ENCODE measurements at places on chromosomes 3 and 15.

GRCh38 chr3:10531031-10531430, 25.6 kb upstream of the ATP2B2 start:
- DNase-seq, result peak; percentile 11

GRCh38 chr15:57090496-57090859, 172.0 kb downstream of the TCF12 start:
- DNase-seq, result no peak

- DNase-seq, result no peak
These were observed 75.0 kb downstream of the CORO2B start for GRCh38 chr15:68653801-68654200.

DNA sequence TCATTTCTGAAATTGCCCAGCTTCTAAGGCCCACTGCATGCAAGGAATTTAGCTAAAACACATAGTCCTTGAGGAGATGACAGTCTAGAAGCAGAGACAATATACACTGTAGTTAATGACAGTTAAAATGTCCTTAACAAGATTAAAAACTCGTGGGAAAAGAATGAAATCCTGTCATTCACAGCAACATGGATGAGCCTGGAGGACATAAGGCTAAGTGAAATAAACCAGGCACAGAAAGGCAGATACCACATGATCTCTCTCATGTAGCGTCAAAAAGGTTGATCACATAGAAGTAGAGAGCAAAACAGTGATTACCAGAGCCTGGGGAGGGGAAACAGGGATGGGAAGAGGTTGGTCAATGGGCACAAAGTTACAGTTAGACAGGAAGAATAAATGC, 36.3 kb upstream of the GOLGA8J start:
- no peak for DNase-seq

GRCh38 chr3:67123914-67124313, 125.8 kb downstream of the KBTBD8 start:
- DNase-seq, result no peak

- no peak for DNase-seq
These were observed 311.2 kb upstream of the NAALADL2 start for GRCh38 chr3:174547801-174548435.

DNA sequence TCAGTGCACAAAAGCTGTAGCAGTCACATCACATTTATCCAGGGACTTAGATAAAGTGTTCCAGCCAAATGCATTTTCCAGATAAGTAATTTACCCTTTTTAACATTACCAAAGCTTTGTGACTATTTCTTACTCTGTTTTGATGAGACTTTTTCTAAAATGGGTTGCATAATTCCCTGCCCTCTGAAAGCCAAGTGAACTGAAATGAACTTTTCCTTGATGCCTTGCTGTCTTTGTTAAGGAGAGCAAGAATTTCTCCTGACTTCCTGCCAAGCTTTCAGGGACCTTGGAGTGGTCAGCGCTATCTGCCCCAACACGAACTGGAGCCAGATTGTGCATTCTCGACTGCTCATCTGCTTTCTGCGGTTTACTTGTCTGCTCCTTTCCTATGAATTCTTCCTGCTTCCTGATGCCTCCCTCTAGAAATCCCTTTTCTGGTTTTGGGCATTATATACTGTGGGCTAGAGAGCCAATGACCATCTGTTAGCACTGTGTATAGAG, 34.8 kb downstream of the EIF4E3 start:
- no peak for DNase-seq

DNA sequence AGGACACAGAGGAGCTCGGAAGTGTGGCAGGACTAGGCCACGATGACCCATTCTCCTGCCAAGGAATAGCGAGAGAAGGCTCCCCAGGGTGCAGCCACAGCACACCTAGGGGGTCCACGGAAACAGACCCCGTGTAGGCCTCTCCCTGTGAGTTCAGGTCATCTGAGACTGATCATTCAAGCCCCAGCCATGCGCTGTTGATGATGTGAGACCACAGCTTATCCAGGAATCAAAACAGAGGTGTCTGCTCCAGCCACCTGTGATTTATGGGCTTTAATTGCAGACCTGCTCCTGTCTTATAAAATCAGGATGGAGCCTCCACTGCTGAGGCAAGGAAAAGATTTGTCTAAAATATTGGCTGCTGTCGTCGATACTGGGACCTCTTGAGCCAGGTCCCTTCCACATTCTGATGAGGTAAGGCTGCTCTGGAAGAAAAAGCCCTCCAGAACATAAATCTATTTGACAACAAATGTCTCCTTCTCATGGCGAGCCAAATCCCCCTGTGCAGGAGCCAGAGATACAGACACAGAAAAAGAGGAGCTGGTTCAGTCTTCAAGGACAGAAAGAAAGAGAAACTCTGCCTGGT, 186.7 kb downstream of the TJP1 start:
- DNase-seq, result no peak

GRCh38 chr3:107989661-107990060, 101.2 kb downstream of the CD47 start:
- DNase-seq, result no peak

DNA sequence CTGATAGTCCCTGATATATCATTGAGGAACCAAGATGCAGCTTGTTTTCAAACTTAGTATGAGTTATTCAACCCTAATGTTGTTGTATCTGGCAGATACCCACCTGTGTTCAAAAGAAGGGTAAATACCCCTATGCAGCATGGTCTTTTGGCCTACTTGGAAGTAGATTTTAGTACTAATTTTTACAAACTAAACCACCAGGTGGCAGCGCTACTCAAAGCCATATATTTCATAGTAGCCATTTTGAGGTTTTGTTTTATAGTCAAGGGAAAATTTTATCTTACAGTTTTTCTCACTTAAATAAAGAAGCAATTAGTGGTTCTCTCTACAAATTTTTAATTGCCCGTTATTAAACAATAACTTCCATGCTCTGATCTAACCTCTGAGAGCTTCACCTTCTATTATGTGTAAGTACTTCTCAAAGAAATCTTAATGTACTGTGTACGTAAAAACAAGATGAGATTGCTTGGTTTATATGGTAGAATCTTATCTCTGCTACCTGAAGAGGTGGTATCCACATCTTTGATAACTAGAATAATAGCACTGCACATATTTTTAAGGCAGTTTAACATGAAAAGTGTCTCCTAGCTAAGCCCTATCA, 31.5 kb upstream of the MLF1 start:
- DNase-seq, result no peak

DNA sequence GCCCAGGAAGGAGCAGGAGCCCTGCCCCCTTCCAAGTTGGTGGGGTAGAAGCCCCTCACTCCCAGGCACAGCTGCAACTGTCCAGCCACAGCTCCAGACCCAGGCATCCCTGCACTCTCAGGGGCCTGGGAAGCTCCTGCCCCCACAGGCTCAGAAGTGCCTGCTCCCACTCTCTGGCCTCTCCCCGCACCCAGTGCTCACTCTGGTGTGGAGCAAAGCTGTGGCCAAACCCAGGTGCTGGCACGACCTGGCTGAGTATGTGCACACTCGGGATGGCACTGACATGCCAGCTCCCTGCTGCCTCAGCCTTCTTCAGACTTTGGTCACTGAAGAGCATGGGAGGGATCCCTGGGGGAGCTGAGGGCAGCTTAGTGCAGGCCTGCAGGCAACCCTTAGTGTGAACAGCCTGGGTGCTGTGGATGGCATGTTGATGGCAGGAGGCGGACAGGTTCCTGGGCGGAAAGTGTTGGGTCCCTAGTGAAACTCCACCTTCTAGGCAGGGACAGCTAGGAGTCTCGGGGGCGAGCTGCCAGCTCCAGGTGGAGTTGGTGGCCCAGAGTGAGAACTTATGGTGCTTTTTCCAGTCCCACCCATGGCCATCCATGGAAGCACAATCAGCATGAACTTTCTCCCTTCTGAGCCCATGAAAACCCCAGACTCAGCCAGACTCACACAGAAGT, 489.2 kb upstream of the ROBO2 start:
- DNase-seq, result no peak

DNA sequence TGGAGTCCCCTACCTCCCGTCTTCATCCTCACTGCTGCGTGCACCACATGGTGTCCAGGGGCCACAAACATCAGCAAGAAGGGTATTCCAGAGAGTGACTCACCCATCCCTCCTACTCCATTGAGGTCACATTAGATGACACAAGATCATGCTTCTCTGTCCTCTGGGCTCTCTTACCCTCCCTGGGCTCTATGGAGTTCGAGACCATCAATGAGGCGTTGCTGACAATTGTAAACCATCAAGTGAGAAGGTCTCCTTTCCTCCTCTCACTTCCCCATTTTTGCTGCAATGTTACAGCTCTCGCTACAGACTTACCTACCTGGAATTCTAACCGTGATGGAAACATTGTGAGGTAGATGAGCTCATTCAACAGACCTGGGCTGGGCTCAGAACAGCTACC, 51.7 kb downstream of the HMCES start:
- no peak for DNase-seq

DNA sequence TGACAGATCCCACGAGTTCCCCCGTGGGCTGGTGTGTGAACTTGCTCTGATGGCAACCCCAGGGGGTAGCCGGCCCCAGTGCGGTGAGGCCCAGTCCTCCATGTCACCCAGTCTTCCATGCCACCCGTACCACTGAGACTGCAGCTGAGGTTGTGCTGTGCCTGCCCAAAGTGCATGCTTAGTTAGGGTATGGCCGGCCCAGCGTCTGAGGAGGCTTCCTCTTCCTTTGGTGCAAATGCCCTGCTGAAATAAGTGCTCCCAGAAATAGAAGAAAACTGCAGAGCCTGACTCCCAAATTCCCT, 31.5 kb downstream of the MGLL start:
- DNase-seq, result no peak

DNA sequence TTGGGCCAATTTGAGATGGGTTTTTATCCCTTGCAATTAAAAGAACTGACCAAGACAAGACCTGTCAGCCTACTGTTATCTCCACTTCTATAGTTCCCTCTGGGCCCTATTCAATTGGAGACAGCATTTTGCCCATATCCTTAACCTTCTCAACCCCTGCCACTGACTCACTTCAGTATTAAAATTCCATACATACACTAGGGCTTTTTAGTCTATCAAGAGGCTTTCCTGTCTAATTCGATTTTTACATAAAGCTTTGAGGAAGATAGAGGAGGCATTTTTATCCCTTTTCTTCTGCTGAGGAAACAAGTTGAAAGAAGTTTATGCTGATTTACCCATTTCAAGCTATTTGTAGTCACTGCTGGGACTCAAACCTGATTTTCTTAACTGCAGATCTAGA, 51.1 kb downstream of the GTF2E1 start:
- no peak for DNase-seq

DNA sequence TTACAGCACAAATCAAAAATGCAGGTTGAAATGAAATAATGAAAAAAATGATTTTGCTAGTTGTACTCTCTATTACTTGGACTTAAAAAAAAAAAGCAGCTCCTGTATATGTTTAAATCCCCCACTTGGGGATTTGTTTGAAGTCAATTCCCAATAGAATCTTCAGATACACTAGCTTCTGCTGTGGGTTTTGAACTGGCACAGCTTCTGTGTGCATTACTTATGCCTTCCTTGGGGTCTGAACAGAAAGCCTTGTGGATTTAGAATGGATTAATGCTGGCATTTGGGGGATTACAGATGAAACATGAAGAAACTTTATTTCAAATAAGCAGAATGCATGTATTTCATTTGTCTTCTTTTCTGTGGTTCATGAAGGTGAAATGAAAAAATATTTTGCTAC, 513.2 kb upstream of the TBL1XR1 start:
- DNase-seq, result no peak

- no peak for DNase-seq
These were observed 3.8 kb upstream of the LMOD3 start for GRCh38 chr3:69126216-69126615.

DNA sequence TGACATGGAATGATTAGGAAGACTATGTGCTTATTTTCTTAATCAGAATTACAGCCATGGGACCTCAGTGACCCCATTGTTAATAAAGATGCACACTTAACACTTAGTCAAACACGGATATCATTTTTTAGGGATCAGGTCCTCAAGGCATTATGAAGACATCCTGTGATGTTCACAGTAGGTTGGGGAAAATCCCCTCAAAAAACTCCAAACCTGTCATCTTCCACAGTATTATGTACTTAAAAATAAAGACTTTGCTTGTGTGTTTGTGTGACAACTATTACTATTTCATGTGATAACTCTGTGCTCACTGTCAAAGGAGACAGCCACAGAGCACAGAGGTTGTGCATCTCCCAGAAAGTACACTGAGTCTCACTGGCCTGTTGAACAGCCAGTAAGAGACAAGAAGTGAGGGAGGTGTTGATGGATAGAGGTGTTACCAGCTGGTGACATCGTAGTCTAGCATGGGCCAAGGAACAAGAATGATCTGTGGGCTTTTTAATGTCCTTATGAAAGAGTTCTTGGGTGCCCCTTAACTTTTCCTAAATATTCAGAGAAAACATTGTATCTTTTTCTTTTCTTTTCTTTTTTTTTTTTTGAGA, 18.0 kb downstream of the CHST2 start:
- DNase-seq, result no peak

GRCh38 chr15:84824260-84825007, 7.3 kb downstream of the ALPK3 start:
- DNase-seq, result no peak

GRCh38 chr15:66629817-66630576, 64.2 kb upstream of the LCTL start:
- DNase-seq, result no peak

DNA sequence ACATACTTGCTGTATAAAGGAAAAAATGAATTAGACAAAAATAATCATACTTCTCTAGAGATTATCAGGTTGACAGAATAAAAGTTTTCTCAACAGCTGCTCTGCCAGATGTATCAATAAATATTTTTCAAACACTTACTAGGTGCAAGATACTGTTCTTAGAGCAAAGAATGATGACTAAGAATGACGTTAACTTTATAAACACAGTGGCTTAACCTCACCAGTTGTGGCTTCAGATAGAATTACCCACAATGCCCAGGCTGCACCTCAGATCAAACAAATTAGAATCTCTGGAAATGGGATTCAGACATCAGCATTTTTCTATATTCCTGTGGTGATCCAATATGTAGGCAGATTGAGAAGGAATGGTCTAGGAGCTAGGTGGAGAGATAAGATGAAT, 422.4 kb upstream of the ATP11B start:
- DNase-seq, result no peak

DNA sequence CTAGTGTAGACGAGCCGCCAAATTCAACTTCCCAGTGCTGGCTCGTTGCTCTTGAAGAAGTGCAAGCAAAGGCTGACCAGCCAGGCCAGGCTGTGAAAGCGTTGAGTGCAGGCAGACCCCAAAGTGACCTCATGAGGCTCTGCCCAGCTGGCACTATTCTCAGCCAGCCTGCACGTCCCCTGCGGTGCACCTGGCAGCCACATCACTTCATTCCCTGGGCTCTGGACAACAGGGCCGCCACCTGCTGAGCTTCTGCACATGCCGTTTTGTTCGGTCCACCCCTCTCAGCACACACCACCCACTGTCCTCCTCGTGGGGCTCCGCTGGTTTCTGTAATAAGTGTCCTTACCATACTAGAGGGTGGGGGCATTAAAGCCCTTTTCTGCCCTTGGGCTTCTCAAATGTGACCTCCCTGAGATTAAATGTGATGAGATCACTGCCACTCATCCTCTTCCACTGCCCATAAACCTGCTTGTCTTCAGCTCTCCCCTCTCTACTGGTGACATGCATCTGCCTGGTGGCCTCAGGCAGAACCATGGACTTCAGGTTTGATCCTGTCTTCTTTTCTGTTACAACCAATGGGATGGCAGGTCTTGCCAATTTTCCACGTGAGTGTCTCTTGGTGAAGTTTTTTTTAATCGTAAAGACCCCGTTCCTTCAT, 6.1 kb downstream of the RASGRF1 start:
- DNase-seq, result no peak

All from activated CD8-positive, alpha-beta memory T cell treated with anti-CD3 and anti-CD28 coated beads for 24 hours (primary cell).